ENCODE measurements at places on chromosomes 4 and X.

- ATAC-seq: no peak
Observed at GRCh38 chr4:108453366-108453765, 167.0 kb upstream of the RPL34 start.

DNA sequence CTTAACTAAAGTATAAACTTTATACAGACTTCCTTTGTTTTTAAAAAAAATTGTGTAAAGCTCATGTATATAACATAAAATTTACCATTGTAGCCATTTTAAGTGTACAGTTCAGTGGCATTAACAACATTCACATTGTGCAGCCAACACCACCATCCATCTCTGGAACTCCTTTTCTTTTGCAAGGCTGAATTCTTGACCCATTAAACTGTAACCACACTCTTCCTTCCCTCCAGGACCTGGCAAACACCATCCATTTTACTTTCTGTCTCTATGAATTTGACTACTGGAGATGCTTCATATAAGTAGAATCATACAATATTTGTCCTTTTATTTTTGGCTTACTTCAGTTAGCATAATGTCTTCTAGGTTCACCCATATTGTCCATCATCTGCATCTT lies 104.7 kb downstream of the RASL11B start:
- no peak for ATAC-seq

DNA sequence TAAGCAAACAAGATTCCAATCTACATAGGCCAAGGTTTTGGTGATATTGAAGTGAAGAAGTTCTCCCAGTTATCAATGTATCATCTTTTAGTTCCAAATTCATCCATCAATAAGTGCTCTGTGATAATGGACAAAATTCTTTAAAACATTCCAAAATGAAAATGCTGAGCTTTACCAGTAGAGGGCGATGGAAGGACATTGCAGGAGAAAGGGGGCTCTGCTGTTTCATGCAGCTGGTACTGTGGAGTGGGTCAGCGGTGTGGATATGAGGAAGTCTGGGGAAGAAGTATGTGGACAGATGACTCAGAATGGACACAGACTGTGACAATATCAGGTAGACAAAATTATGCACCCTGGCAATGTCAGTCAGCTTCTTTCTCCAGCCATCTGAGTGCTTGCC lies 46.6 kb upstream of the HS6ST2 start:
- ATAC-seq: no peak

DNA sequence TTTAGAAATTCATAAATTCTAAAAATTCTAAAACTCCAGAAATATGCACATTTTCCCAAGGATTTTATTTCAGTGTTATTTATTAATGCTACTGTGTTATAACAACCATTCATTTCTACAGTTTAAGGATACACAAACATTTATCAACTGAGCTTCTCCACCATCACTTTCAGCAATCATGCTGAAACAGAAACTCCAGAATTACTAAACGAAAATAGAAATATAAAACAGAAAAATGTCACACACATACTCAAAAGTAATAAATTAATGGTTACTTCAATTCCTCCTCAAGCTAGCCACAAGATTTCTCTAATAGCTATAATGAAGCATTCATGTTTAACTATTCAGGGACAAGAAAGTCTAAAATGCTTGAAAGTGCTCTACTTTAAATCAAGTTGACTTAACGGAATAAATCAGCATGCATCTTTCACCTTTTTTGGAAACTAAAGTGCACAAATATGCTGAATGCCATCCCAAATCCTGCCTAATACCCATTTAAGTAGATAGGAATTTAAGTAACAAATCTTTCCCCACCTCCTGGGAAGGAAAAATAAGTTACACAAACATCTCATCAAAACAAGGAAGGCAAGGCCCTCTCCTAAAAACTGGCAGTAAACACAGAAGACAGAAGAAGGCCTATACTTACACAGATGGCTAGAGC lies 563 bp downstream of the FAM13A start:
- peak; percentile 44 for ATAC-seq

GRCh38 chr4:8162625-8163024 lies 4.0 kb upstream of the ABLIM2 start:
- ATAC-seq: no peak

- ATAC-seq: no peak
Observed at GRCh38 chr4:30865691-30866090, 145.5 kb downstream of the PCDH7 start.

DNA sequence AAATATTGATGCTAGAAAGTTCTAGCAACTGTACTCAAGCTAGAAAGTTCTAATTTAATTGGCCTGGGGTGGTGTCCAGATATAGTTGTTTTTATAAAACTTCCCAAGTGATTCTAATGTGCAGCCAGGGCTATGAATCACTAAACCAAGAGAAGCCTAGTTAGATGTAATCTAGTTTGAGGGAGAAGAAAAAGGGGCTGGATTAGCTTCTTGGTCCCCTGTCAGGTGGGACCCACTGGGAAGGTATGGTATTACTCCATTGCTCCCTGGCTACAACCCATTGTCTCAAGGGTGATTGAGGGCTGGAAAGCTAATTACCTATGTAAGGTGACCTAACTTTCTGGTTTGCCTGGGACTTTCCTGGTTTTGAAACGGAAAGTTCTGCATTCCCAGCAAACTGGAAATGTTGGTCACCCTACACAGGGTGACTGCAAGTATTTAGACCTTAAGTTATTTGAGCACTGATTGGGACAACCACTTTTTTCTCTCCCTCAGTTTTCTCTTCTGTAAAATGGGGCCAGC lies 23.9 kb upstream of the MSN start:
- ATAC-seq: peak; percentile 56

- no peak for ATAC-seq
Observed at GRCh38 chr4:130028552-130028951, 932.6 kb downstream of the C4orf33 start.

DNA sequence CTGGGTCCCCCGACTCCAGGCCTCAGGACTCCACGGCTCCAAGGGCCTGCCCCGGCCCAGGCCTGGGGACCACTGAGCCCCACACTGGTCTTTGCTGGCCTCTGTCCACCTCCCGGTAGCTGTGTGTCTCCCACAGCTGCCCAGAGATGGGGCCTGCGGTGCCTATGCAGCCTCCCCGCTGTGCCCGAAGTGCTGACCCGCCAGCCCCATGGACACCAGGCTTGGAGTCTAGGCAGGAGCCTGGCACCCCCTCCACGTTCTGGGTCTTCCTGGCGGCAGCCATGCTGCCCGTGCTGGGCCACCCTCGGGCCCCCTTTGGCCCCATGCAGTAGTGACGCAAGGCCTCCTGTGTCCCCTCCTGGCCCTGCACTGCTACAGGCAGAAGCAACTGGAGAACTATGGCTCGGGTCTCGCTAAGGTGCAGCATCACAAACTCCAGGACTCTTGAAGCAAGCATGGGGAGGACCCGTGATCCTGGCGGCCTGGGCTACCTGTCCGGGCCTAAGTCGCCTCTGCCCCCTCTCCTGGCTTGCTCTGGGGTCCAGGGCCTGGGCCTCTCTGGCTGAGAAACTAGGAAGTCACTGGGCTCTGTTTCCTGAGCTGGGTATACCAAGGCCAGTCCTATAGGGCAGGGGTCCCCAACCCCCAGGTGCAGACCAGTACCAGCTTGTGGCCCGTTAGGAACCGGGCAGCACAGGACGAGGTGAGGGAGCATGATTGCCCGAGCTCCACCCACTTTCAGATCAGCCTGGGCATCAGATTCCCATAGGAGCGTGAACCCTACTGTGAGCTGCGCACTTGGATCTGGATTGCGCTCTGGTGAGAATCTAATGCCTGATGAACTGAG lies 917 bp downstream of the MYL5 start:
- peak; percentile 1 for ATAC-seq

- no peak for ATAC-seq
Observed at GRCh38 chr4:54940996-54941865, 184.2 kb downstream of the KDR start.

DNA sequence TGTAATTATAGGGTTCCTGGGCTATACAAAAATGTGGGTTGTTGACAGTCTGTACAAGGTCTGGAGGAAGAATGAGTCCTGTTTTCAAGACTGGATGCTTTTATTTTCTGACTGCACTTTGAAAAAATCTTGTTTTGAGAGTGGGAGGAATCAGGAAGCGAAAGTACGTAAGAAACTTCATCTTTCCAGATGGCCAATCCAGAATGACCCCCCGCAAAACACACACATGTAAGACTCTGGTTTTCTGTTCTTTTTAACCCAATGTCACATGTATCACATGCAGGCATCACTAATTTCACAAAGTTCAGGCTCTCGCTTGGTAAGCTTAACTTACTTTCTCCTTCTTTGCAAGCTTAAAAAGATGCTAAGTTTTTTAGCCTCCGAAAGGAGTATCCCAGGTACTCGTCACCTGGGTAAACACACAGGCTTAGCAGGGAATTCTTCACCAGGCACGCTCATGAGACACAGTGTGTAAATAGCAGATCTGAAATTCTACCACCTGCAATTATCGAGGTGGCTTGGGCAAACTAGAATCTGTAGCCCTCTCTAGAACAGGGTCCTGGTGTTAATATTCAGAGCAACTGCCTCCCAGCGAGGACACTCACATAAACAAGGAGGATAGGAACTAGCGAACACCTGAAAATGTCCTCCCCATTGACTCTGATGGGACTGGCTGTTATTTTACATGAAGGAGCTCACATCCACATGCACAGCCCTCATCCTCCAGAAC lies 90.7 kb downstream of the NSUN7 start:
- no peak for ATAC-seq

GRCh38 chr4:145956288-145956890 lies 17.8 kb upstream of the ZNF827 start:
- ATAC-seq: no peak

GRCh38 chr4:105710678-105711077 lies 2.1 kb downstream of the GSTCD start:
- ATAC-seq: no peak

GRCh38 chr4:56683455-56683854 lies 2.4 kb upstream of the HOPX start:
- ATAC-seq: no peak

DNA sequence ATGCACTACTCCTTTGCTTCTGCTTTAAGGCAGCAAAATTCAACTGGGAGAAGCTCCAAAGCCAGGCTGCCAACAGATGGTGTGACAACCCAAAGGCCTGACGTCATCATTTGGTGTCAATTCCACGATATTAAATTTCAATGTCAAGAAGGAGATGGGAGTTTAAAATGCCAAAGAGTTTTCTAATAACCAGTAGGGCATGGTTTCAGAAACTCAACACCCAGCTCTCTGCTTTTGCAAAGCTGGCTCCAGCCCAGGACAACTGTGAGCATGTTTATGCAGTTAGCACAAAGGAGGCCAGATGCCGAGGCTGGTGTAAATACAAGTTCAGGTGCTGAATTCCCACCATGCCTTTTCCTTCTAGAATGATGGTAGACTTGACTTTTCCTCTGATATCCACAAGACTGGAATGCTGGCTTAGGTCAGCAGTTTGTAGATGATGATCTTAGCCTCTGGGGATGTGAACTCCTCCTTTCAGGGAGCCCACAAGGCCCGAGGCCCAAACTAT lies 67.3 kb downstream of the AFAP1 start:
- peak; percentile 20 for ATAC-seq

GRCh38 chr4:137660211-137660610 lies 127.9 kb upstream of the PCDH18 start:
- ATAC-seq: no peak

GRCh38 chrX:78375894-78376293 lies 48.5 kb upstream of the CYSLTR1 start:
- no peak for ATAC-seq

- peak; percentile 94 for ATAC-seq
Observed at GRCh38 chr4:128386761-128387599, 99.4 kb upstream of the PGRMC2 start.

DNA sequence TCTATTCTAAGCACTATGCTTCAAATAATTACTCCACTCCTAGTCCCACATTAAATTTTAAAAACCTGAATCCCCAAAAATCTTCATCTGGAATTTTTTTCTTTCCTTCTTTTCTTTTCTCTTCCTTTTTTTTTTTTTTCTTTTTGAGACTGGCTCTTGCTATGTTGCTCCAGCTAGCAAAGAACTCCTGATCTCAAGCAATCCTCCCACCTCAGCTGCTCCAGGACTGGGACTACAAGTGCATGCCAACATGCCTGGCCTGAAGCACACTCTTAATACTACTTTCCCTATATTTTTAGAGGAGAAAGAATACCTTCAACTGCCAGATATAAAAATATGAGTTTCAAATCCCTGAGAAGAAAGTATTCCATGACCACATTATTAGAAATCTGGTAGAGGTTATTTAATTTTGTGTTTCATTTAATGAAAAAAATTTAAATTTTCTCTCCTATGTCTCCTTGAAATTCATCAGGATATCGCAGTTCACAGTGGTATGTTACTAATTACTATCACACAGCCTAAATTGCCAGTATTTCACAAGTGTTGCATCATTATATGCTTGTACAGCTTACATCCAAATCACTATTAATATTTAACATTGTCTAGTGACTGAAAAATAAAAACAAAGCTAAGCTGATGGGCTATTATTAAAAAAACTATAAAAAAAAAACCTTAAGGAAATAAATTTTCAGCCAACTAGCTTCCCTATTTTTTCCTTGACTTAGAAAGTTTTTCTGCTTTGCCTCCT lies 227.8 kb downstream of the NAF1 start:
- no peak for ATAC-seq

DNA sequence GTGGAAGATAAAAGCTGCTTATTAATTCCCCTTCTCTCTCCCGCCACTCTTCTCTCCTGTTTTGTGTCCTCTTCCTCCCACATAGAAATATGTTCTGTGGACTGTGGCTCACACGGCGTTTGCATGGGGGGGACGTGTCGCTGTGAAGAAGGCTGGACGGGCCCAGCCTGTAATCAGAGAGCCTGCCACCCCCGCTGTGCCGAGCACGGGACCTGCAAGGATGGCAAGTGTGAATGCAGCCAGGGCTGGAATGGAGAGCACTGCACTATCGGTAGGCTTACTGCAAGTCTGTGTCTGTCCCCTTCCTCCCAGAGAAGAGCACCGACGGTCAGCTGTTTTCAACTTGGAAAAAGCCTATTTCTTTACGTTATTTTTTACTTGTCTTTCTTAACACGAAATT lies 229.1 kb downstream of the DCTD start:
- ATAC-seq: no peak

DNA sequence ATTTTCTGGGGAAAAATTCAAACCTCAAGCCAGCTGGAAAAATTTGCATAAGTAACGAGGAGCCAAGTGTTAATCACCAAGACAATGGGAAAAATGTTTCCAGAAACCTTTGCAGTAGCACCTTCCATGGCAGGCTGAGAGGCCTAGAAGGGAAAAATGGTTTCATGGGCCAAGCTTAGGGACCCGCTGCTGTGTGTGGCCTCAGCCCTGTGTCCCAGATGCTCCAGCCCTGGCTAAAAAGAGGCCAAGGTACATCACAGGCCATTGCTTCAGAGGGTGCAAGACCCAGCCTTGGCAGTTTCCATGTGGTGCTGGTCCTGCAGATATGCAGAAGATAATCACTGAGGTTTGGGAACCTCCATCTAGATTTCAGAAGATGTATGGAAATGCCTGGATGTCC lies 98.3 kb upstream of the NWD2 start:
- ATAC-seq: no peak

GRCh38 chrX:471281-471680 lies 84.6 kb upstream of the PPP2R3B start:
- no peak for ATAC-seq
